Liver (tissue), 10 donors: ENCODE measurements at places on chromosomes 2 and 18. TPM values are rescaled to one million over a fixed set of nuclear protein-coding genes. Genes with fewer than 3 reads are reported as not detected.

- DNase-seq = no peak
Measured at GRCh38 chr2:160197587-160197986, 2.5 kb downstream of the ITGB6 start.

DNA sequence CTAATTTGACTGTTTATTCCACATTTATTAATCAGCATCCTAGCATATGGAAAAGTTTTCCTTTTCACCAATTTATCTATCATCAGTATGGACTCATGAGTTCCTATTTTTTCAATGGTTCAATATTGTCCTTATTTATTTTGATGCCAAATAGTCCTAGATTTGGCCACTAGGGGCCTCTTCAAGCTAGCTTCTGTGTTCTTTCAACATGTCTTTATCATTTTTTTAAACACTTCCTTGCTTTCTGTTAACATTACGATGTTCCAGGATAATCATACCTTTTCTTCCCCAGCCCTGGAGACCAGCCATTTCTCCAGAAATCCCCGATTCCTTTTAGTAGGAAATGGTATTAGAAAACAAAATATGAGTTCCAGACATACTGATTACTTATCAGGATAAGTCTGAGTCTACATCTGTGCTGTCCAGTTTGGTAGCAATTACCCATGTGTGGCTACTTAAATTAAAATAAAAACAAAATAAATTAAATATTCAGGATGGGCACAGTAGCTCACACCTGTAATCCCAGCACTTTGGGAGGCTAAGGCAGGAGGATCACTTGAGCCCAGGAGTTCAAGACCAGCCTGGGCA is 70.6 kb downstream of the RPE start:
- no peak for DNase-seq

- no peak for DNase-seq
Measured at GRCh38 chr2:176182671-176183070, 5.8 kb upstream of the HOXD1 start.

GRCh38 chr2:121721926-121722325 is 14.7 kb downstream of the NIFK start:
- no peak for DNase-seq

DNA sequence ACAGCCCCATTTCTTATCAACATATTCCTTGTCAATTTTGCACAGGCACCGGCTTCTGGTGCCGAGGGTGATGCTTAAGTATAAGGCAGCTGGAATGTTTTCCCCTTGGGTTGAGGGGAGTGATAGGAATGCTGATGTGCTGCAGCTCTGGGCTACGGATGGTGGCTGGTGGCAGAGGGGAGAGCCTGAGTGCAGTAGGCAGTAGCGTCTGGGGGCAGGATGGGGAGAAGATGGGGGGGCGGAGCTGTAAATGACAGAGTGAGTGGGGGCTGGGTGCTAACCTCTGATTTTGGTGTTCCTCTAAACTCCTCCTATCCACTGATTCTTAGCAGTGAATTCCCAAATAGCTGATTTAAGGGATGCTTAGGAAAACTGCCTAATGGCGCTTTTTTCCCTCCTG is 20.7 kb downstream of the TMEM178A start:
- DNase-seq = no peak

DNA sequence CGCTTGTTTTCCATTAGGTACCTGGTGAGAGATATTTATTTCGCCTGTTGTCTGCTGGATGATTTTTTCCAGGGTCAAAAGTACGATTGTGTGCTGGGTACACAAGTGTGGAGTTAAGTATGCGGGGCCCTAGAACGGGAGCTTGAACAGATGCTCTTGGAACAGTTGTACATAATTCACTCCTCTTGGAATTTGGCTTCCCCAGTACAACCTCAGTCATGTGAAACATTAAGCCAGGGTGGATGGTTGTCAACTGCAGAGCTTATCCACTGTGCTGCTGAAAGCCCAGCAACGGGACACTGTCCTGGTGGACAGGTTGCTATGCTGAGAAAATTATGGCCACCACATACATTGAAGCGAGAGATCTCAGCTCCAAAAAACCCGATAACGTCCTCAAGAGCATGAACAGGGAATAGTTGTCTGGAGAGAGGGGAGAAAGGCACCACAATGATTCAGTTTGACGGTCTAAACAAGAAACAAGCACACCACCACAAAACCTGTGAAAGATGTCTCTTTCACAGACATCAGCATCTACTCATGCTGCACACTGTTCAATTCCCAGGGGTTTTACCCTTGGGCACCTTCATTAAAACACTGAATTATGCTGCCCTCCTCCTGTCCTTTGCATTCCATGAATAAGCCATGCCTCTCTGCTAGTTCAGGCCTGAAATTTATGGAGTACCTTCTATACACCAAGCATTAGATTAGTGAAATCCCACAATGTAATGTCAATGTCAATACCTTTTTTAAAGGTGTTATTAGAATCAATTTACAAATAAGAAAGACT is 176.8 kb upstream of the TRIB2 start:
- no peak for DNase-seq

DNA sequence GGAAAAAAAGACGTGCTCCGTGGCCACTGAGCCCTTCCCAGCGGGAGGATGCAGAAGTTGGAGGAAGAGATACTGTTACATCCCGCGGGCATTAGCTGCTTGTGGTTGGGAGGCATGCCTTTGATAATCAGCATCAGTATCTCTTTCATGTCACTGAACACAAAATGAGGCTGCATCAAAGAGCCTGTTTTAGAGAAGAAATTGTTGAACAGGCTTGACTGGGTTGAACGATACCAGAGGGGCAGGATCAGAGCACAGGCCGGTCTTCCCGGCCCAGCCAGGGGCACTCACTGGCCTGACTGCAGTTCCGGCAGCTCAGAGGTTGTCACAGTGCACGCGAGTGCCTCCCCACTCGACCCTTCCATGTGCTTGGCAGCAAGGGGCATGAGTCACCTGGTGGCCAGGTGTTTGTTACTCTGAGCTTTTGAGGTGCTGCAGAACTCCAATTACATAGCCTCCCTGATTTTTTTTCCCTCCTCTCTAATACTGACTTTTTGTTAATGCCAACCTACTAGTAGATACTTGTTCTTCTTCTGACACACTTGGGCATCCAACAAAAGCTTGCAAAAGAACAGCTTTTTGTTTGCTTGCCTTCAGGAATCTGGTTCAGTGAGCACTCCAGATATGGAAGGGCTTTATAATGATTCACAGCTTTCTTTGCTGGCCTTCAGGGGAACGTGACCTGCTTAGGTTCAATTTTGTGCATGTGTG is 121.6 kb downstream of the VAPA start:
- no peak for DNase-seq

GRCh38 chr18:46068763-46069162 is 3.3 kb downstream of the PSTPIP2 start:
- no peak for DNase-seq

DNA sequence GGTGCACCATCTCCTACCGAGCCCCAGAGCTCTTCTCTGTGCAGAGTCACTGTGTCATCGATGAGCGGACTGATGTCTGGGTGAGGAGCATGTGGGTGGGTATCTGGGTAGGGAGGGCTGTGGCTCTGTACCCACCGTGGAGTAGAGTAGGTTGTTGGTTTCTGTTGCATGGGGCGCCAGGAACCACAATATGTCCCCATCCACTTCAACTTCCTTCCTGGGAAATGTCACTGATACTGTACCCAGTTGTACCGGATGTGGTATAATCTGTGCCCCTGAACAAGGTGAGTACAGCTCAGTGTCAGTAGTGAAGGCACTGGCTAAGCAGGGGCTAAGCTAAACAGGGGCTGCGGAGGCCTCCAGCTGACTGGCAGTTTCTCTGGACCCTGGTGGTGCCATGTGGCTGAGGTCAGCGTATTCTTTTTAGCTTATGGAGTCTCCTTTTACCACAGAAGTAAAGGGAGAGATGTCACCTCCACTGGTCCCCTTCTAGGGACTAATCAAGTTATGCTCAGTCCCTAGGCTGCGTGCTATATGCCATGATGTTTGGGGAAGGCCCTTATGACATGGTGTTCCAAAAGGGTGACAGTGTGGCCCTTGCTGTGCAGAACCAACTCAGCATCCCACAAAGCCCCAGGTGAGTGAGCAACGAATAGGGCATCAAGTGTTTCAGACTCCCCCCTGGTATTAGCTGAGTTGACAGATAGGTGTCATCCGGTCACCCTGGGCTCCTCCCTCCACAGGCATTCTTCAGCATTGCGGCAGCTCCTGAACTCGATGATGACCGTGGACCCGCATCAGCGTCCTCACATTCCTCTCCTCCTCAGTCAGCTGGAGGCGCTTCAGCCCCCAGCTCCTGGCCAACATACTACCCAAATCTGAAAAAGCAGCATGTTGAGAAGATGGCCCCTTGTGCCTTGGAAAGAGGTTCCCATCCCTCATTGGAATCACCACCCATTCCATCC is 2.7 kb downstream of the STK16 start:
- no peak for DNase-seq

DNA sequence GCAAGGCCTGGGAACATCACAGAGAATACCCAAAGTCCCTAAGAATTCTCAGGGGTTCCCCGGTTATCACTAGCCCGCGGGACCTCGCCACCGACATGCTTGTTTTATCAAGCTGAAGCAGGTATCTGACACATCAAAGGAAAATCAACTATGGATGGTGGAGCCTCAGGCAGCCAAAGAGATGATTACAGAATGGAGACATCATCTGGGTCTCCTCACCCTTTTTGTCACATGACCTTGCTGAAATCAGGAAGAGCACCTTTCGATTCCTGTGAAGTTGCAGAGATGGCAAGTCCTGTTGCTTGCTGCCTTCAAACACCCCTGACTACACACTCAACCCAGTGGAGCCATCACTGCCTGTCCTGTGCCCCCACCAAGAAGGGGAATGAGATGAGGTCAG is 19.2 kb upstream of the CAB39 start:
- DNase-seq = no peak

DNA sequence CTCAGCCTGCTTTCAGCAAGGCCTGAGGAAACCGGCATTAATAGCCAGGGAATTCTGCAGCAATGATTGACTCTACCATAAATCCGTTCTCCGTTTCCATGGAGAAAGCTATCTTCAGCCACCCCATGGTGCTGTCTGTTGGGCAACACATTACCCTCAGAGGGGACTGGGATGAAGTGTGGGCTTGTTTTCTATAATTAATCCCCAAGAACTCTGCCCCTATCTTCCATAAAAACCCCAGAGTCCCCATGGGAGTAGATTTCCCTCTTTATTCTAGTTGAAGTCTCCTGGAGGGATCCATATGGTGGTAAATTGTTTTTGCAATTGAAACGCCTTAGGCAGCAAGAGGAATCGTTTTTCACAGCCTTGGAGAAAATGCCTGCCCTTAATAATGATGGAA is 9.2 kb downstream of the G6PC2 start:
- DNase-seq = no peak

DNA sequence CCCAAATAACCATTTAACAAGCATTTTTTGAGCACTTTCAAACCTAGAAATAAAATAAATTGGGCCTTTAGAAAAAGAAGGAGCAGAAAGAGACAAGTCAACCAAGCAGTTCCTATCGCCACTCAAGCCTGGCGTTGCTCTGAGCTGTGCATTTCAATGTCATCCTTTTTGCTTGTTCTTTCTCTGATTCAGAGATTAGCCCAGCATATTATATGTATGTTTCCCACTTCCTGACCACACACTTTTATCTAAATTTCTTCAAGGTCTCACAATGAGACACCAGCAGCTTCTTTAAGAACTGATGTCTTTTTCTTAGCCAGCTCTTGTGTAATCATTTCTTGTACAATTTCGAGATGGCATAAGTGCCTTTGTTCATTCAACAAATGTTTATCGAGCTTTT is 344.5 kb upstream of the ID2 start:
- no peak for DNase-seq

Gene GNAL
- 0.78 TPM for polyA plus RNA-seq

Gene RAB17
- 80.2 TPM for polyA plus RNA-seq

Gene CYTIP
- polyA plus RNA-seq = 1.6 TPM

Gene PDE1A
- polyA plus RNA-seq = 0.64 TPM
